Endothelial cell (in vitro differentiated cells): ENCODE measurements at places on chromosomes 2 and 18.
A peak's percentile ranks its signal among the peaks of the same experiment; 100 is the strongest.

DNA sequence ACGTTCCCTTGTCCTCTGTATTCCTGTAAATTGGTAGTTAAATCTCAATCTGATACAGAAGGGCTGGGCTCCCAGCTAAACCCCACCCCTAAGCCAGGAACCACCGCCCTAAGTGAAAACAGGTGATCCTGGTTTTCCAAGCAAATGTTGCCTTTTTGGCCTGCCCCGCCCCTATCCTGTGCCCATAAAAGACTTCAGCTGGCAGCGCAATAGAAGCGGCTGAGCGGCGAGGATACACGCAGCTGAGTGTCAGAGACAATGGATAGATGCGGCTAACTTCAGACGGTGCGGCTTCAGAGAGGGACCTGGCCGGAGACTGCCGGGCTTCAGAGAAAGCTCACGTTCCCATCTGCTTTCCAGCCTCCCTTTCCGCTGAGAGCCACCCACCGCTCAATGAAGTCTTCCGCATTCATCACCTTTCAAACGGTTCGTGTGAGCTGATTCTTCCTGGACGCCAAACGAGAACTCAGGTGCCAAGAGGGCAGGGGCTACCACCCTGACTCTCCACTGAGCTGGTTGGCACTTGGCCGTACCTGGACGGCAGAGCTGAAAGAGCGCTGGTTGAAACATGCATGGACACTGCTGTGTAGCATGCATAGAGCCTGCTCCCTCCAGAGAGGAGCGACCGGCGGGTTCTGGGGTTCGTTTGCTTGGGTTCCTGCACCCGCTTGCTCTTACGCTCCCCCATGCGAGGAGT lies 49.5 kb upstream of the POLE4 start:
- no peak for DNase-seq

- DNase-seq = no peak
Observed at GRCh38 chr18:42092848-42093247, 137.8 kb downstream of the PIK3C3 start.

DNA sequence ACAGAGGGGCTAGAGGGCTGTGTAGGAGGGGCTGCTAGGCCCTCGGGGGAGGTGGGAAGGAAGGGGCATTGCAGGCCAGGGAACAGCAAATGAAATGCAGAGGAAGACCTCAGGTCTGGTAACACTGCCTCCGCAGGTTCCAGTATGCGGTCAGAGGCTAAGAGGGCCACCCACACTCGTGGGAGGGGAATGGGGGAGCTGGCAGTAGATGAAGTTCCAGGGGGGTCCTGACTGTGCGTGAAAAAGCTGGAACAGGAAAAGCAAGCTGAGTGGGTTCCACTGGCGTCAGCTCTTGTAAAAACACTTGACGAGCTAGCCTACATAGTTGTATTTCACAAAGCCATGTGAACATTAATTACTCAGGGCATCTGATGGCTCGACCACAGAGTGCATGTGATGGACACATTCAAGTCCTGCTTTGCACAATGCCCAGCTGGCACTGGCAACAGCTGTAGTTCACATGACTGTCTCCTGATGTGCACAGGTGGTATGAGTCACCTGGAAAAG lies 29.0 kb upstream of the PTPN4 start:
- DNase-seq = no peak

DNA sequence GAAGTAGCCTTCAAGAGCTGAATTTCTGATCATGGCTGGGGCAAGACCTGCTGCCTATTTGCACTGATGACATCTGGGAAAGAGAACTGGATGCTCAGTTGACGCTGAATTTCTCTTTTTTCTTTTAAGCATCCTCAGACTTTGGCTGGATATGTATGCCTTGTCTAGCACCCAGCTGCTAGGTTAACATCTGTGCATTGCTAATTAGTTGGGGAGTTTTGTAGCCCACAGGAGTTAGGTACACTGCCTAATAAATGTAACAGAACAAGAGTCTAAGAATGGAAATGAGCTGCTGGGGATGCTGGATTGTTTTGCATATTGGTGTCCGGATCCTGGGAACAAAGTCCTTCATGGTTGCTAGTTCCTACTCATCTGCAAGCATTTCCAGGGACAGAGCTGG lies 40.9 kb upstream of the STPG4 start:
- no peak for DNase-seq

DNA sequence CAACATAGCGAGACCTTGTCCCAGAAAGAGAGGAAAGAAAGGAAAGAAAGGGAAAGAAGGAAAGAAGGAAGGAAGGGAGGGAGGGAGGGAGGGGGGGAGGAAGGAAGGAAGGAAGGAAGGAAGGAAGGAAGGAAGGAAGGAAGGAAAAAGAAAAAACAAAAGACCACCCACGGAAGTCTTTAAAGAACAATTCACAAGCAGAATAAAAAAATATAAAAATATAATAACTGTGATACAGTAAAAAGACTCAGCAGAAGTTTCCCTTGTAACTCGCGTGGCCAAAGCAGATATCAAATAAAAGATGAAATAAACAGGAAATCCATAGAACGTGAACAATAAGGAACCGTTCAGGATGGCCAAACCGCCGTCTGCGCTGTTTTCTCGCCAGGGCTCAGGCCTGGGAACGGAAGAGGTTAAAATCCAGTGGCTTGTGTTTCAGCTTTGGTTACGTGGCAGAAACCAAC lies 1.2 kb upstream of the SLC1A4 start:
- no peak for DNase-seq

GRCh38 chr2:153604133-153604532 lies 125.6 kb upstream of the RPRM start:
- DNase-seq = no peak

DNA sequence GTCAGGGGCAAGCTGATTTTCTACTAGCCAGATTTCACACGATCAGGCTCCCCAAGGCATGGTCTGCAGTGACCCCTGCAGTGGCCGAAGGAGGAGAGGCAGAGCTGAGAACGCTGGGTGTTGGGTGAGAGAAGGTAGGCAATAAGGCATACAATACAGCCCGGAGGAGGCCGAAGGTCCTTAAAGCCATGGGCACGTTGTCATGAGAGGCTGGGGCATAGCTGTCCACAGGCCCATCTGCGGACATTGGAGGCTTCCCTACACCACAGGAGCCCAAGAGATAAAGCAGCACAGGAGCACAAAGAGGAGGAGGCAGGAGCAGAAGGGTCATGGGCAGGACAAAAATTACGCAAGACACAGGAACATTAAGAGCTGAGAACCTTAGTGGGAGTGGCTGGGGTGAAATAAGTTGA lies 16.7 kb upstream of the BZW1 start:
- DNase-seq = no peak

GRCh38 chr18:51382081-51382480 lies 184.6 kb upstream of the MEX3C start:
- DNase-seq = no peak

DNA sequence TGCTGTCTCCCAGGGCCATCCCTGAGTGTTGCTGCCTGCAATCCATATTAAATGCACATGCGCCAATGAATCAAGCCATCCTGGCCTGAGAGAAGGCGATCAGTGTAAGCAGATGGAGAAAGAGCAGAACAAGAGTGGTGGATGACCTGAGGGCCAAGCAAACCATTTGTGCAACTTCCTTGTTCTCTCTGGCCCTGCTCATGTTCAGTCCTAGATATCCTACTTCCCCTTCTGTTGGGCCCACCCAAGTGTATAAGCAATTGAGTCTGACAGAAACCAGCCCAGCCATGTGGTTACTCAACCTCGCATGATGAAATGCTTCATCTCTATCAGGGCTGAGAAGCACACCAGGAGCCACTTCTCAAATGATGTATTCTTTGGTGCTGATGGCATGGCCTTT lies 383.1 kb upstream of the ID2 start:
- no peak for DNase-seq

- no peak for DNase-seq
Observed at GRCh38 chr2:207285473-207285815, 119.7 kb upstream of the KLF7 start.

- no peak for DNase-seq
Observed at GRCh38 chr2:120330946-120331822, 14.8 kb upstream of the INHBB start.

- no peak for DNase-seq
Observed at GRCh38 chr2:221124532-221125240, 447.4 kb downstream of the EPHA4 start.

DNA sequence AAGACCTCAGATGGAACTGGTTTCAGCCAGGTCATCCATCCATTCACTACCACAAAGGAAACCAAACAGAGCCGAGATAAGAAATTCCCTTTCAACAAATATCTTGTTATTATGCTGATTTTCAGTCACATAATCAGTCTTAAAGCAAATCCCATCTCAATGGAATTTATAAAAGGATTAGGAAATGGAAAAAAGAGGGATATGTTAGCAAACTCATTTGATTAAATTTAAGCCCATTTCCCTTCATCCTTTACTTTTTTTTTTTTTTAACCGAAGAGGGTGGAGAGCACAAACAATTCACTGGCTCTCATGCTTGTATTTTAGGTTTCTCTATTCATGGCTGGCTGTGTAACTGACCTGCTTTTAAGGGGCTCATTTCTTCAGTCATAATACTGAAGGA lies 109.0 kb upstream of the GATA6 start:
- no peak for DNase-seq

DNA sequence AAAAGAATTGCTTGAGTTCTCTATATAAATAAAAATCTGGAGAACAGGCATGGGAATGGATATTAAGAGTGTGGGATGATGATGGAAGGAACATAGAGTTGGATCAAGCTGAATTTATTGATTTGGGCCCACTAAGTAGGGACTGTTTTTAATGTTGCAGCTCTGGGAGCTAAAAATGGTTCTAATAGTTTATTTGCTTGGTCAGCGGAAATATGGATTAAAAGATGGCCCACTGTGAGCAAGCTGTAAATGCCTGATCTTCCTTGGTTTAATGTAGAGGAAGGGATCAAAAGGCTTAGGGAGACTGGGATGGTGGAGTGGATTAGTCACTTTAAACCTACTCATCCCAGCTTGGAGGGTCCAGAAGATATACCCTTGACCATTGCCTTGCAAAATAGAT lies 429.4 kb upstream of the NXPH2 start:
- no peak for DNase-seq

- no peak for DNase-seq
Observed at GRCh38 chr2:172985139-172985892, 90.3 kb upstream of the MAP3K20 start.

DNA sequence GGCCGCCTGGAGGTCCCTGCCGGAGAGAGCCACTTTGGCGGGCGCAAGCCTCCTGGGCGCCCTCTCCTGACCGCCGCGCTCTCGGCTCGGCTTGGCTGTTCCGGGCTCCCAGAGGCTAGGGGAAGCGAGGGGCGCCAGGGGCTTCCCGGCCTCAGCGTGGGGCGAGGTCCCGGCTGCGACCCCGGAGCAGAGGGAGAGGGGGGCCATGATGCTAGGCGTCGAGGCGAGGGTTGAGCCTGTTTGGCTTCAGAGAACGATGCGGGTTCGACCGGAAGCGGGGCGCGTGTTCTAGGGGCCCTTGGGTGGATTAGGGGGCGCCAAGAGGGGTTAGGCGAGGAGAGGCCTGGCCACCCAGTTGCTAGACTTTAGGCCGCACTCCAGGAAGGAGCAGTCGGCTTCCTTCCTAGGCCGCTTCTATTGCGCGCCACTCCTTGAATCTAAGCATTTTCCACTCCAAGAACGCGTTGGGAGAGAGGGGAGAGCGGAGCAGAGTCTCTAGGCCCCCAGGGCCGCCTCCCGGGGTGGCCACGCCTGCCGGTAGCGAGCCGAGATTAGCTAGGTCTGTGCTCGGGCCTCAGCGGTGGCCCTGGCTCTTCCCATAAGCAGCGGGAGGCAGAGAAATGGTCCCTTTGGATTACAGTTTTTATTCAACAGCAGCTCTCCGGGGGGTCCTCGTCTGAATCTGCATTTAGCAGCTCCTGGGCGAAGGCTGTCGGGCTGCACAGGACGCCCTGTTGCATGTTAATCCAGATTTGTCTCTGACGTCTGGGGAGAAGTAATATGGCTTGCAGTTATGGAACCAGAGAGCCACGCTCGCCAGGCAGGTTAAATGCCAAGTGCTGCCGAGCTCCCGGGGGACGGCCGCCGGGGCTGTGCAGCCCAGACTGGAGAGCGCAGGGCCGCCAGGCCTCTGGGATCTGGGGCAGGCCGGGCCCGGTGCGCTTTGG lies 11.3 kb downstream of the MEIS1 start:
- peak; percentile 62 for DNase-seq

DNA sequence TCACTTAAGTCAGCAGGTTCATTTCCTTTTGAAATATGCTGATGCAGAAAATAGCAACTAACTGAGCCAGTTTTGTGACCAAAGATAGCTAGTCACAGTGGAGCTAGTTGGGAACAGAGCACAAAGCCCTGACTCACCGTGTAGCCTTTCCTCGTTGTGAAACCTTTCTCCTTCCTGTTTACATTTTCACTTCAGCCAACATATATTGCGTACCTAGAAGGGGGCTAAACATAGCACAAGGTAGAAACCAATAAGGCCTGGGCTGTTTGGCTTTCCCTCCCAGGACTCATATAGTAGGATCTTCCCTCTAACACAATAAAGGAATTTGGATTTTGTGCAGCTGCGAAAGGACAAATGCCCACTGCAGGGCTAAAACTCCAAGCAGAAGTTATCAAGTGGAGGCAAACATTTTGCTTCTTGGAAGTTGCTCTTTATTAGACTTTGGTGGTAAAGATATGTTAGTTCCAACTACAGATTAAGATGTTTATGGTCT lies 24.5 kb upstream of the LPIN2 start:
- DNase-seq = no peak

- no peak for DNase-seq
Observed at GRCh38 chr2:207775473-207775872, 5.8 kb upstream of the FZD5 start.
